ENCODE measurements at places on chromosomes 11 and 22.
A peak's percentile ranks its signal among the peaks of the same experiment; 100 is the strongest.

- DNase-seq: no peak
These were observed 41.5 kb downstream of the NECTIN1 start for GRCh38 chr11:119687373-119688046.

GRCh38 chr11:15672825-15673224 is 558.1 kb downstream of the INSC start:
- DNase-seq: no peak

DNA sequence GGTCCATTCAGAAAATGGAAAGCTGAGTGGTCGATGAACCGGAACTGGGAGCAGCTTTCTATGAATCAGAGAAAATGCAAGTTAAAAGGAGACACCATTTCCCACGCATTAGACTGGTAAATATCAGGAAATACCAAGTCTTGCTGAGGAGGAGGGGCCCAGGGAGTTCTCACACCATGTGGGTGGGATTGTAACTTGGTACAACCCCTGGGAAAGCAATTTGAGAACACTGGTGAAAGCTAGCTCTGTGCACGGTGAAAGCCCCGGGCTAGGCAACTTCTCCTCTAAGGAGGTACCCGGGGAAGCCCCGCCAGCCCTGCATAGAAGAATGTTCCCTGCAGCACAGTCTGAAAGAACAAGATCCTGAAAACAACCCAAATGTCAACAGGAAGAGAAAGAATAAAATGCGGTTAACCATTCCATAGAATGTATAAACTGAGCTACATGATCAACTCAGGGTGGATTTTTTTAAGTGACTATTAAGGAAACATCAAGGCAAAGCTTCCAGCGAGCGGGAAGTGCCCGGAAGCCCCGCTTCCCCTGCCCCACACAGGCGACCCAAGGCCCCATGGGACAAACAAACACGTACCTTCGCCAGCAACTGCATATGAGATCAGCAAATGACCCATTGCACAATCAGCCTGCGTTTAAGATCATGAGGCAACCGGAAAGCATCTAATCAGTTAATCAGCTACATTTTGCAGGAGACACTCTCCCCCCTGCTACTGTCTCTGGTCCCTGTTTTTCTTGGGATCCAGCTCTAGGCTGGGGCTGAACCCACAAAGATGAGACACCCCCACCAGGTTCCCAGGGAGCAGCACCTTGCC is 11.3 kb downstream of the SHANK2 start:
- DNase-seq: no peak

GRCh38 chr22:49305966-49306631 is 521.6 kb downstream of the BRD1 start:
- DNase-seq: no peak

- DNase-seq: no peak
These were observed 293.5 kb downstream of the TMEM135 start for GRCh38 chr11:87331273-87331672.

GRCh38 chr11:73126804-73127480 is 15.2 kb downstream of the FCHSD2 start:
- no peak for DNase-seq

GRCh38 chr11:34302046-34302921 is 55.5 kb downstream of the ABTB2 start:
- no peak for DNase-seq

- peak; percentile 33 for DNase-seq
These were observed 378.8 kb downstream of the ETS1 start for GRCh38 chr11:128208329-128209137.

GRCh38 chr11:102332611-102332994 is 14.4 kb upstream of the BIRC2 start:
- DNase-seq: no peak

DNA sequence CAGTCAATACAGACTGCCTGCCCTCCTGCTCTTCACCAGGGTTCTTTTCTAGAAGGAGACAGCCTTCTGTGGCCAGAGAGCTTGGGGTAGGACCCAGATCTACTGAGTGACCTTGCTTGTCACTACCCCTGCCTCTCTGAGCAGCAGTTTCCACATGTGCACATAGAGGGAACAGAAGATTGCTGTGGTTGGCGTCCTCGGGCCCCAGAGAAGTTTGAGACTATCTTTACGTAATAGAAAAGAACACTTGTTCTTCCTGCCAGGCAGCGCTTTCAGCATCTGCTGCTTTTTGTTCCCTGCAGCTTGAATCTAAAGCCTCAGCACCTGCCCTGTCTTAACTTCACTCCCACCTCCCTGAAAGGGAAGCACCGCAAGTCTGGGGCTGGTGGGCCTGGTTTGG is 1.9 kb upstream of the FKBP2 start:
- no peak for DNase-seq

DNA sequence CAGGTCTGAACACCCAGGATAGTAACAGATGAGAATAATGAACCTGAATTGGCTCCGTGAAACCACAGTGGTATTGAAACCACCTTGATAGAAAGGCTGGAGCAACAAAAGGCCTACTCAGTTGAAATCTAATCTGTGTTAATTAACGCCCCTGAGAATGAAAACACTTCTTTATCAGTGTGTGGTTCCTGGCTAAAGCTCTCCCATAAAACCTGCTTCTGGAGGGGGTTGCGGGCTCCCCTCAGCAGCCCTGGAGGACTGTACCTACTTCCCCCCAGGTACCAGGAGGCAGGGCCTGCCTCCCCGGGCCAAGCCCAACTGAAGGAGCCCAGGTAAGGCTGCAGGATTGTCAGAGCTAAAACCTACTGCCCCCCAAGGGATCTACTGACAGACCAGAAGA is 54.6 kb downstream of the PLEKHA7 start:
- DNase-seq: no peak

DNA sequence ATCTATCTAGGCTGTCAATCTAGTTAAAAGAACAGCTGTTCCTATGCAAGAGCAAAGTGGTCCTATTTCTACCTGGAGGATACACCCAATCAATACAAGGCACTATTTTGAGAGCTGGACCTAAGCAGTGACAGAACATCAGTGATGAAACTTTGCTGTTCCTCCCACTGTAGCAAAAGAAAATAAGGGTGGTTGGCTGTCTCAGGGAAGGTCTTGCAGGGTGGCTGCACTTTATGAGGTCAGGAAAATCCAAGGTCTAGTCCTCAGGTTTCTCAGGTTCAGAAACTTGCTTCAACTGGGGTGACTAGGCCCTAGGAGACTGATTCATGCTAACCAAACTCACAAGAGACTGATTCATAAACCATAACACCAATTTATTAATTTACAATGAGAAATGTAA is 11.6 kb downstream of the CPSF7 start:
- DNase-seq: no peak

DNA sequence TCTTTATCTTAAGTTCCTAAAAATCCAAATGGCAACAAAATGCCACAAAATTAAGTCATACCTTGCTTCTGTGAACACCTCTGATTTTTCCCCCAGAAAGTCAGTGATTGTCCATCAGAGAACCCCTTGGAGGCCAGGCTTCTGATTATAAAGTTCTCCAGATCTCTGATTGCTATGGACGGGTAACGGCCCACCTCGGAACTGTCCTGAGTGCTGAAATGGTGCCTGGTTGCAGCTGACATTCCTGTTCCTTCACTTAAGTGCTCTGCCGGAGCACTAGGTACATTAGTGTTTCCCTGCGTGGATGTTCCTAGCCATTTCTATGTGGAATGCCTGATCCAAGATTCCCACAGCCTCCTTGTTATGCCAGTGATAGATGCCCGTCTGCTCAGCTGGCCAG is 85.0 kb downstream of the CHST1 start:
- DNase-seq: no peak

DNA sequence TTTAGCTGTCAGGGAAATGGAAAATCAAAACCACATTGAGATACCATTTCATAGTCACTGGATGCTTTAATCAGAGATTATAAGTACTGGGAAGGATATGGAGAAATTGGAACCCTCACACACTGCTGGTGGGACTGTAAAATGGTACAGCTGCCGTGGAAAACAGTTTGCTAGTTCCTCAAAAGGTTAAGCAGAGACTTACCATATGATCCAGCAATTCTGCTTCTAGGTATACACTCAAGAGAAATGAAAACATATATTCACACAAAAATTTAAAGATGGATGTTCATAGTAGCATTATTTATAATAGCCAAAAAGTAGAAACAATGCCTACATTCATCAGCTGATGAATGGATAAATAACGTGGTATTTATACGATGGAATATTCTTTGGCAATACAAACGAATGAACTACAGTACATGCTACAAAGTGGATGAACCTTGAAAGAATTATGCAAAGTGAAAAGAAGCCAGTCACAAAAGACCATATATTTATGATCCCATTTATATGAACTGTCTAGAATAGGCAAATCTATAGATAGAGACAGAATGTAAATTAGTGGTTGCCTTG is 23.0 kb downstream of the RNF121 start:
- DNase-seq: no peak

DNA sequence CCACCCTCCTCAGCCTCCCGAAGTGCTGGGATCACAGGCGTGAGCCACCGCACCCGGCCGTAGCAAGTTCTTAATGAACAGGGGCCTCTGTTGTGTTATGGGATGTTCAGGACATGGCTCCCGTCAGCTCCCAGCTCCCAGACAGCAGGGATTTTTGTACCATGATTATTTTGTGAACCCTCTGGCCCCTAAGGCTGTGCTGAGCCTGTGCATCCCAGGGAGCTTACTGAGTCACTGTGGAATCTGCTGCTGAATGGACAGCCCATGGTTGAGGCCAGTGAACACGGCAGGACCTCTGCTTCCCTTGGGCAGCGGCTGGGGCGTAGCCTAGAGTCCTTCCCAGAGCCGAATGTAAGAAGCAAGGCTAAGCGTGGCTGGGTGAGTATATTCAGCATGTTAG is 245.2 kb downstream of the NTM start:
- no peak for DNase-seq

DNA sequence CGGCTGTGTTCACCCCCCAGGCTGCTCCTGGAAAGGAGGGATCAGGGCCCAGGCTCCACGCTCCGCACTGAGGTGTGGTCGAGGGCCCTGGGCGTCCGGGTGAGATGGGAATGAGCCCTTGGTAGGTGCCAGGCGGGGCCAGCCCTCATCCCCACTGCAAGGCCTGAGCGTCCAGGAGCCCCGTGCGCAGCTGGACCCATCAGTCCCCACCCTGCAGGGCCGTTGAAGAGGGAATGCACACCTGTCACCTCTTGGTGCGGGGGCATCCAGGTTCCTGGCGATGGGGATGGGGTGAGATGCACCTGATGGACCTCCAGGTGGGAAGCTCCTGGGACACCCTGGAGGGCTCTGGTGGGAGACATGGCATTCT is 72.2 kb downstream of the KCNQ1 start:
- DNase-seq: no peak

DNA sequence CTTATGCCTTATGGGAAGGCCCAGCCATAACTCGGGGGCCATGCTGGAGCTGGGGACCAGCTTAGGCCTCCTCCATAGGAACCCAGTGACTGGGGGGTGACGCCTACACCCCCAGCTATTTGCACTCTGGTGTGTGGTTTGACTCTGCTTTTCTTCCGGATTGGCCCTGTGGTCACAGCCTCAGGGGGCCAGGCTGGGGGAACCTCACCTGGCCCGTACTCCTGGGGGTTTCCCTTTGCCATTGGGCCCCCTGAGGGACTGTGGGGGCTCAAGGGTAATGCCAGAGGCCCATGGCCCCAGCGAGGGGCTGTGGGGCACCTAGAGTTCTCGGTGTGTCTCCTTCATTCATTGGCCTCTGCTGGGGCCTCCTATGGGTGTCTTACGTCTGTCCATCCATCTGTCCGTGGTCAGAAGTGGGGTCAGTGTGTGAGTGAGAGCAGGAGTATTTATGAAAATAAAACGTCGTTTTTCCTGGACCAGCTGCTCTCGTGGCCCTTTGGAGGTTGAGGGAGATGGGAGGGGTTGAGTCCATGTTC is 6.3 kb upstream of the SH3BP1 start:
- no peak for DNase-seq

- no peak for DNase-seq
These were observed 553.0 kb downstream of the JRKL start for GRCh38 chr11:96942855-96943254.

- DNase-seq: no peak
These were observed 14.4 kb downstream of the KCNJ5 start for GRCh38 chr11:128905345-128906184.

DNA sequence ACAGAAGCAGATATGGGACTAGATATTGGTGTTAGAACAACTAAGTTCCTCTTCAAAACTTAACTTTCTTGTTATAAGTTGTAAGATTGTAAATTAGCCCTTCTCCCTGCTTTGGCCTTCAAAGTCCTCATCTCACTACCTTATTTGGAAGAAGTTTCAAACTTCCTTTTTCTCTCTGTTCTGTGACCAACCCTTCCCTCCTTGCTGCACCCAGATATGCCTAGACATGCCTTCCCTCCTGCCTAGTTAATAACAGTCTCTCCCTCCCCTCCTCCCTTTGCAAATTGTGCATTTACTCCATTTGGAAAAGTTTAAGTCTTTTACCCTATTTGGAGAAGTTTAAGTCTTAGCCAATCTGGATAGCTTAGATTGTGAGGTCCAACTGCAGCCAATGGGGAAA is 4.9 kb downstream of the OR52K2 start:
- DNase-seq: no peak

GRCh38 chr11:2775626-2776350 is 76.0 kb upstream of the KCNQ1OT1 start:
- no peak for DNase-seq

- DNase-seq: no peak
These were observed 1041.8 kb downstream of the TBC1D22A start for GRCh38 chr22:47804281-47804680.

DNA sequence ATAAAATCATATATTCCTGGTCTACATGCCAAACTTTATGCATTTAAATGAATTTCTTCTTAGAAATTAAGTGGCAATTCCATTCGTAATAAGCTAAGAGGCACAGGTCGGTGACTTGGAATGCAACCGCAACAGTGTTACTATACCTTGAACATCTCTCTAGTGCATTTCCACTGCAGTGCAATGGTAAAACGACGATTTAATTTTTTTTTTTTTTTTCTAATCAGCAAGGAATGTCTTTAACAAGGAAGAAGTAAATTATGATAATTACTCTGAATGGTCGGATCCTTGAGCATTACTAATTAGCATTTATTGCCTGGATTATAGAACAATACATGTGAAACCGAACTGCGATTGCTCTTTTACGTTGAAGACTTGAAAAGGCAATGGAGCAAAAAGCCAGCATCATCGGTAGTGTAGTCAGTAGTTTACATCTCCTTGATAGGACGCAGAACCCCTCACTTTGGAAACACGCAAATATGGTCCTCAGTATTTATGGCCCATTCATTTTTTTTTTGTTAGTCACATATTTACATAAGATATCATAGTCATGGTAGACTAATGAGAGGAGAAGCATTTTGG is 20.2 kb downstream of the BLID start:
- no peak for DNase-seq

GRCh38 chr11:104844451-104844850 is 53.8 kb downstream of the CASP12 start:
- no peak for DNase-seq

DNA sequence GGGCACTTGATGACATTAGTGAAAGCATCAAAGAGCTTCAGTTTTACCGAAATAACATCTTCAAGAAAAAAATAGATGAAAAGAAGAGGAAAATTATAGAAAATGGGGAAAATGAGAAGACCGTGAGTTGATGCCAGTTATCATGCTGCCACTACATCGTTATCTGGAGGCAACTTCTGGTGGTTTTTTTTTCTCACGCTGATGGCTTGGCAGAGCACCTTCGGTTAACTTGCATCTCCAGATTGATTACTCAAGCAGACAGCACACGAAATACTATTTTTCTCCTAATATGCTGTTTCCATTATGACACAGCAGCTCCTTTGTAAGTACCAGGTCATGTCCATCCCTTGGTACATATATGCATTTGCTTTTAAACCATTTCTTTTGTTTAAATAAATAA is 10.6 kb downstream of the REXO2 start:
- no peak for DNase-seq

GRCh38 chr11:10898003-10898762 is 40.3 kb upstream of the ZBED5 start:
- no peak for DNase-seq

- no peak for DNase-seq
These were observed 786 bp upstream of the ANKRD42 start for GRCh38 chr11:83192606-83193245.
